ENCODE measurements at places on chromosomes 1 and 21. TPM values are rescaled to one million over a fixed set of nuclear protein-coding genes. Genes with fewer than 3 reads are reported as not detected.

- H3K27ac ChIP-seq, result no peak overlapping the region
- H3K4me1 ChIP-seq, result peaks cover 3% of the 10 kb centered on the region
- peaks cover 6% of the 10 kb centered on the region for H3K36me3 ChIP-seq
- no peak overlapping the region for H3K4me3 ChIP-seq
- peaks cover 42% of the 10 kb centered on the region for H3K27me3 ChIP-seq
Observed at GRCh38 chr21:35824136-35824535, 236.2 kb downstream of the SETD4 start.

GRCh38 chr1:7149080-7149838 is 364.0 kb downstream of the CAMTA1 start:
- no peaks in the 10 kb centered on the region for H3K36me3 ChIP-seq
- no peak for DNase-seq
- H3K27me3 ChIP-seq, result peaks cover 20% of the 10 kb centered on the region

DNA sequence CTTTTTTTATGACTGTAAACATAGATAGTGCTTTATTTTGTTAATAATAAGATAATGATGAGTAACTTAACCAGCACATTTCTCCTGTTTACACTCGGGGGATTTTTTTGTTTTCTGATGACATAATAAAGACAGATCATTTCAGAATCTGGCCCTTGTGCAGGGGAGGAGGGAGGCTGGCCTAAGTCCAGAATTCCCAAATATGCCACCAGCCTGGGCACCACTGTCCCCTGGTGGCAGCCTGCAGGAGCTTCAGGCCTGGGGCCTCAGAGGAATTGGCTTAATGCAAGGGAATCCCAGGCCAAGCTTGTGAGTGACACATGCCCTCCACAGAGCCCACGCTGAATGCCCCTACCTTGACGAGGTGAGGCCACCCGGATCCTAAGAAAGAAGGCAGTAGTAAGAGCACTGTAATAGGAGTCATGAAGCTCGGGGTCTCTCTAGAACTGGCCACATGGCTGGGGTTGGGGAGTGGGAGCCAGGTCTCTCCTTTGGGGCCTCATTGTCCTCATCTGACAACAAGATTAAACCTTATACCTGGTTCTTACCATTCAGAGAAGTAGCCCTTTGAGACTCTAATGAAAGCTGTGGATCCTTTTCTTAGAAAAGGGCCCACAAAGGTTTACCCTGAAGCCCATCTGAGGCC is 24.1 kb downstream of the ETNK2 start:
- H3K27me3 ChIP-seq, result no peaks in the 10 kb centered on the region
- H3K36me3 ChIP-seq, result no peaks in the 10 kb centered on the region
- H3K4me1 ChIP-seq, result peaks cover 4% of the 10 kb centered on the region
- no peak for DNase-seq
- H3K27ac ChIP-seq, result no peak overlapping the region

DNA sequence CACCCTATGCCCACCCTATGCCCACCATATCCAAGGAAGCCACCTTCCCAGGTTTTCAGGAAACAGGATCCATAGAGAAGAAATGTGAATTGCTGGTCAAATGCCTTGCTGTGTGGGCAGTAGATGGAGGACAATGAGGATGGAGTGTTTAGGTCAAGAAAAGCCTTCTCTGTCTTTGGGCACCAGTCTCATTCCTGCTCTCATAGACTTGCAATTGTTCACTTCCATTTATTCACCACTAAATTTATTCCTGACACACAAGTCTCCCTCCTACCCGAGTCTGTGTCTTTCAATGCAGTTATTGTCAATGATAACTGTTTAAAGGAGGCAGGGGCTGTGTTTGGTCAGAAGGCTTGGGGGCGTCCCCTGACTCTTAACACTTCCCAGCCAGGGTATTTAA is 48.0 kb upstream of the ITPKB start:
- no peaks in the 10 kb centered on the region for H3K36me3 ChIP-seq
- peaks cover 4% of the 10 kb centered on the region for H3K4me1 ChIP-seq
- no peaks in the 10 kb centered on the region for H3K27me3 ChIP-seq
- DNase-seq, result no peak
- no peak overlapping the region for H3K27ac ChIP-seq

GRCh38 chr1:27366113-27366410 is 699 bp downstream of the MAP3K6 start:
- H3K36me3 ChIP-seq, result no peaks in the 10 kb centered on the region
- H3K27me3 ChIP-seq, result no peaks in the 10 kb centered on the region
- peaks cover 31% of the 10 kb centered on the region for H3K4me1 ChIP-seq
- H3K27ac ChIP-seq, result no peak overlapping the region

DNA sequence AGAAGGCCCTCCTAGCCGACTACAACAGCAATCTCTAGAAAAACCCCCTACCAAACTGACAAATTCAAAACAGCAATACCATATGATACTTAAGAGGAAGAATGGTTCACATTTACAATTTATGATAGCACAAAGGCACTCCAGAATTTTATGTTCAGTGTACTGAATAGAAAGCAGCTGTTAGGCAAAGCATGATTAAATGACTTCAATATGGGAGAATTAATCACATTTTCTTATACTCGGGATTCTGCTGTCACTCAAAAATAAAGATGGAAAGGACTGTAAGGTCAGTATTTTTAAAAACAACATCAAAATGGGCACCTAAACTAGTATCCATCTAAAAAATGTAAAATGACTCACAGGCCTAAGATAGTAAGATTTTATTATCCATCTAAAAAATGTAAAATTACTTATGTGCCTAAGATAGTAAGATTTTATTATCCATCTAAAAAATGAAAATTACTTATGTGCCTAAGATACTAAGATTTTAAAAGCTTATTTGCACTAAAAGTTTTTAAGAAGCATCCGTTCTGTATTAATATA is 198.5 kb downstream of the SMYD3 start:
- no peaks in the 10 kb centered on the region for H3K36me3 ChIP-seq
- no peak overlapping the region for H3K4me3 ChIP-seq
- no peaks in the 10 kb centered on the region for H3K4me1 ChIP-seq
- H3K27me3 ChIP-seq, result no peaks in the 10 kb centered on the region
- no peak overlapping the region for H3K27ac ChIP-seq

GRCh38 chr1:234875953-234876855 is 252.4 kb downstream of the TOMM20 start:
- no peak overlapping the region for H3K27ac ChIP-seq
- H3K4me1 ChIP-seq, result peaks cover 13% of the 10 kb centered on the region
- H3K27me3 ChIP-seq, result no peaks in the 10 kb centered on the region
- H3K36me3 ChIP-seq, result no peaks in the 10 kb centered on the region
- no peak for DNase-seq

GRCh38 chr1:235107368-235108184 is 21.1 kb downstream of the TOMM20 start:
- H3K27me3 ChIP-seq, result no peaks in the 10 kb centered on the region
- no peak for DNase-seq
- peaks cover 28% of the 10 kb centered on the region for H3K4me1 ChIP-seq

GRCh38 chr1:7781923-7782495 is 2.1 kb upstream of the PER3 start:
- H3K27ac ChIP-seq, result peak overlapping the region; percentile 81
- H3K4me3 ChIP-seq, result peak overlapping the region; percentile 83

DNA sequence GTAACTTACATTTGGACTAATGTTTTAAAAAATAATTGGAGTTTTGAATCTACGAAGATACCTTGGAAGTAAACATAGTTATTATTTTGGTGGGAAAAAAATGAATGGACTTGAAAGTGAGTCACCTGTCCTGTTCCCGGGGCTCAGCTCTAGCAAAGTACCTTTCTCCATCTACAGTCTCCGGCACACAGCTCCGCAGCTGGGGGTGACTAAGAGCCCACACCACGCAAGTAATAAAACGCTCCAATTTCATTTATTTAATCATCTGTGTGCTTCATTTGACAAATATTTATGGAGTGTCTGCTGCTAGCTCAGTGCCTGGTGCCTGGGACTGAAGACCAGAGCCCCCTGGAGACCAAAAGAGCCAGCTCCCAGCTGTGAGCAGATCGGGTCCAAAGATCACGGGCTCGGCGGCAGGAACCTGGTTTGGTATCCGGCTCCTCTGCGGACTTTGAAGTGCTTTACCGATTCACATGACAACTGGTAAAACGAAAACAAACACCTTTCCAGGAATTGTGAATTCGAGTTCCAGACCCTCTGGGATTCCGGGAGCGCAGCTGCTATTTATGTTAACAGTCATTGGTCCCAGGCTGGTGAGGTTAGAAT is 1.7 kb upstream of the RIPK4 start:
- H3K36me3 ChIP-seq, result no peaks in the 10 kb centered on the region
- H3K27me3 ChIP-seq, result peaks cover 87% of the 10 kb centered on the region
- DNase-seq, result no peak

DNA sequence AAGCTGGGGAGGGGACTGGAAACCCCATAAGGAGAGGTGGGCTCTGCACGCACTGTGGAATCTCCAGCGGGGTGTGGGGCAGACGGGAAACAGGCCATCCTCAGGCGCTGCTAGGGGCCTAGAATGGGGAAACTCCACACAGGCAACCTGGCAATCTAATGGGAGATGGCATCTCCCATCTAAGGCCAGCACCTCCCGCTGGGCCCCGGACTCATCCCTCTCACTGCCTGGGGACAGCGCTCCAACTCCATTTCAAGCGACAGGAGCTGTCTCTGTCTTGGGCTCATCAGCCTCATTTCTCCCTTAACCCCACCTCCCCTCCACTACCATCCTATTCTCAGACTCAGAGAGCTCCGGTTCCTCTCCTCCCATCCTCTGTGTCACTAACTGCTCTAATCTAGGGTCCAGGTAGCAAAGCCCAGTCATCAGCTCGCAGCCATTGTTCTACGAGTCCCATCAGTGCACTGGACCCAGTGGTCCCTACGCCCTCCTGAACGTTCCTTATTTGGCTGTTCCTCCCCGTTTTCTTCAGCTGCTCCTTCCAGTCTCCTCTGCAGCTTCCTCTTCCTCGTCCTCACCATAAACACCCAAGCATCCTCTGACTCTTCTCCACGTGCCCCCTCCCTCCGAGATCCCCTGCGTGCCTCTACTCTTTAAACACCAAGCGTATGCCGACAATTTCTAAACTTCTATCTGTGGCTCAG is 93.4 kb upstream of the CASZ1 start:
- H3K36me3 ChIP-seq, result peaks cover 10% of the 10 kb centered on the region
- peak overlapping the region; percentile 85 for H3K4me3 ChIP-seq
- H3K4me1 ChIP-seq, result peaks cover 12% of the 10 kb centered on the region

- H3K27me3 ChIP-seq, result no peaks in the 10 kb centered on the region
- H3K4me1 ChIP-seq, result peaks cover 34% of the 10 kb centered on the region
- DNase-seq, result no peak
- H3K27ac ChIP-seq, result peak overlapping the region; percentile 41
- H3K36me3 ChIP-seq, result peaks cover 17% of the 10 kb centered on the region
Observed at GRCh38 chr1:145826030-145826429, 2.0 kb downstream of the POLR3C start.

GRCh38 chr1:2175681-2176454 is 18.7 kb downstream of the FAAP20 start:
- peaks cover 3% of the 10 kb centered on the region for H3K36me3 ChIP-seq
- H3K4me3 ChIP-seq, result no peak overlapping the region
- H3K4me1 ChIP-seq, result peaks cover 7% of the 10 kb centered on the region
- DNase-seq, result no peak
- H3K27me3 ChIP-seq, result no peaks in the 10 kb centered on the region

GRCh38 chr1:61670016-61670415 is 54.9 kb downstream of the TM2D1 start:
- no peak overlapping the region for H3K27ac ChIP-seq
- H3K36me3 ChIP-seq, result peaks cover 11% of the 10 kb centered on the region
- no peaks in the 10 kb centered on the region for H3K27me3 ChIP-seq

DNA sequence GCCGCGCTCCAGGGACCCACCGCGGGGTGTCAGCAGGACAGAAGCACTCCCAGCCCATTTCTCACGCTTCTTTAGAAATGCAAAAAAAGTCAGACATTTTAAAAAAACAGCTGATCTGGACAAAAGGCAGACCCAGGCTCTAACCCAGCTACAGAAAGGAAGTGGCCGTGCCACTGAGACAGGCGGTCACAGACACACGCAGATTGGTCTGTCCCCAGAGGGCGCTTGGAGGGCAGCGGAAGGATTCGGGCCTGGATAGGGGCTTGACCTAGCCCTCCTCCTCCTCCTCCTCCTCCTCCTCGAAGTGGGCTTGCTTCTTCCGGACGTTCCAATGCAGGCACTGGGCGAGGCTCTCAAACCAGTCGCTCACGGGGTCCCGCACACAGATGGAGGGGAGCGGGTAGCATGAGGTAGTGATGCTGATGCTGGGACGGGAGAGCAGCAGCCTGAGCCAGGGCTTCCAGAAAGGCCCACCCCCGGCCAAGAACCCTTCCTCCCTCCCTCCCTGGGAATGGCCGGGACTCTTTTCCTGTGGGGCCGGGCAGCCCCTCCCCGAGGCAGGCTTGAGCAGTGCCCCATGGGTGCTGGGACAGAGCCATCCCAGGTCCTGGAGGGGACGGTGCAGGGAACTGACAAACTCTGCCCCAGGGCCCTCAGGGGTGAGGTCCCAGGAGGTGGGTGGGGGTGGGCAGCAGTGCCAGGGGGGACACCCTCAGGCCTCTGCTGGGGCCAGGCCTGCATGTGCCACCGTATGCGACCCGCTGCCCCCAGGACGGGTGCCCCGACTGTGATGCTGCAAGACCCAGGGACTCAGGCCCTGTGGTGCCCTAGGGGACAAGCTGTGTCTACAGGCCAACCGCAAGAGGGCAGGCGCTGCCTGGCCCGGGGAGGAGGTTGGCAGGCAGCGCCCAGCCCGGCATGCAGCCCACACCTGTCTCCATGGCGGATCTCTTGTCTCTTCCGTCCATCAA is 25.3 kb downstream of the NADK start:
- no peak overlapping the region for H3K4me3 ChIP-seq
- H3K27ac ChIP-seq, result no peak overlapping the region
- H3K4me1 ChIP-seq, result peaks cover 8% of the 10 kb centered on the region
- no peak for DNase-seq

GRCh38 chr1:222736470-222736869 is 532 bp upstream of the FAM177B start:
- peaks cover 3% of the 10 kb centered on the region for H3K4me1 ChIP-seq
- no peaks in the 10 kb centered on the region for H3K36me3 ChIP-seq
- no peak for DNase-seq
- H3K4me3 ChIP-seq, result no peak overlapping the region
- H3K27ac ChIP-seq, result no peak overlapping the region

Gene LCE2A
- not detected for total RNA-seq

Gene SMG7
- 51.0 TPM for total RNA-seq

Gene OR14K1
- not detected for total RNA-seq

Gene ADAMTS1
- not detected for total RNA-seq

Gene CLCA1
- not detected for total RNA-seq

Gene CCDC17
- total RNA-seq, result 5.1 TPM

Gene SLC25A33
- 4.9 TPM for total RNA-seq

Gene CHI3L1
- total RNA-seq, result not detected

Gene SF3B4
- total RNA-seq, result 53.2 TPM

Gene DNASE2B
- total RNA-seq, result not detected
